ENCODE measurements at places on chromosomes 4 and X.

DNA sequence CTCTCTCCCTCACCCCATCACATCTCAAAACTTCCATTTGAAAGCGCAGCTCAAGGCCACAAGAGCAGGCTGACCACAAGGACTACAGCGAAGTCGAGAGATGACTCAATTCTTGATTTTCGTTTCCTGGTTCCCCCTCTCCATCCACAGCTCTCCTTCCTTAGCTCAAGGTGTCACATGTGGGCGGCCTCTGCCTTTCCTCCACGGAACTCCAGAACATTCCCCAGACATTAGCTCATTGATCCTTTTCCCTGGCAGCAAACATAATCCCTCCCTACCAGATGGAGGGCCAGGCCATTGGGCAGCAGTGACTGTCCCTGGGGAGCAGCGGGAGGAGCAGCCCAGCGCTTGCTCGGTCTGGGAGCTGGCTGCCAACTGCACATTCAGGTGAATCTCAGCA is 56.3 kb downstream of the CCDC149 start:
- DNase-seq: no peak

GRCh38 chrX:63754136-63754859 is 30.7 kb downstream of the ARHGEF9 start:
- DNase-seq: peak; percentile 19

DNA sequence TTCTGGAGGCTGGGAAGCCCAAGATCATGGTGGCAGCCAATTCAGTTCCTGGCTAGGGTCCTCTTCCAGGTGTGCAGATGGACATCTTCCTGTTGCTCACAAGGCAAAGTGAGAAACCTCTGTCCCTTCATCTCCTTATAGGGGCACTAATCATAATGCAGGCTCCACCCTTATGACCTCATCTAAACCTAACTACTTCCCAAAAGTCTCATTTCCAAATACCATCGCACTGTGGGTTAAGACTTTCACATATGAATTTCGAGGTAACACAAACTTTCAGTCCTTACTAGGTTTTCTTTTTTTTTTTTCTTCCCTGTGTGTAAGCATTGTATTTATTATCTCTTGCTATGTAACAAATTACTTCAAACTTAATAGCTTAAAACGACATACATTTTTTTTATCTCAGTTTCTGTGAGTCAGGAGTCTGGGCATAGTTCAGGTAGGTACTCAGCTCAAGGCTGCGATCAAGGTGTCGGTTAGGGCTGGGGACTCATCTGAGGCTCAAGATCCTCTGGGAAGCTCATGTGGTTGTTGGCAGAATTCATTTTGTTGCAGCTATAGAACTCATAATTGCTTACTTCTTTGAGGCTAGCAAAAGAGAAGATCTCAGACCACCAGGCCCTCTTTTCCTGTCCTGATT is 204.7 kb upstream of the STK26 start:
- DNase-seq: no peak

DNA sequence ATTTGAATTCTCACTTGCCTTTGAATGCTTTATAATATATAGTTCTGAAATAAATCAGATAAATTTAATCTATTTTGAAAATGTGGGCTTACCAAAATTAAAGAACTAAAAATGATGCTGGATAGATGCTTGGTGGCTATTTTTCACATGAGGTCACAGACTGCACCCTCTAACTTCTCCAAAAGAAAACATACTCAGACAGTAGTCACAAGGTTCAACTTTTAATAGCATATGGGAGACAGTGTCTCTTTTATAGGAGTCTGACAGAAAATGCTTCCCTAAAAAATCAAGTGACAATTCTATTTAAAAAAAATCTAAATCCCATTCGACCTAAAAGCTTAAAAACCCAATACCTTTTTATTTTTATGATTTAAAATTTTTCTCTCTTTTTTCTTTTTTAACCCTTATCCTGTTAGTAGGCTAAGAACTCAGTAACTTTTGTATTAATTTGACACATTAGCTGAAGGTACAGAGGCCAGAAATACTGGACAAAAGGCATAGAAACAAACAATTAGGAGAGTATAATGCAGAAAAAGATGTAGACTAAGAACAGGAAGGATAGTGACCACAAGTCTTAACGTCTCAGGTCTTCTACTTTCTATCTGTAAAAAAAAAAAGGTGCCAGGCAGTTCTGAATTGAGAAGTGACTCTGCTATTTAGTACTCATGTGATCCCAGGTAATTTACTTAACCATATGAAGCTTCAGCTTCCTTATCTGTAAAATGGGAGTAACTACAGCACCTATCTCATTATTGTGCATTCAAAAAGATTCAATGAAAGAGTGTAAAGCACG is 7.6 kb downstream of the TIGD4 start:
- DNase-seq: no peak

GRCh38 chr4:46856333-46856732 is 52.7 kb downstream of the COX7B2 start:
- no peak for DNase-seq

DNA sequence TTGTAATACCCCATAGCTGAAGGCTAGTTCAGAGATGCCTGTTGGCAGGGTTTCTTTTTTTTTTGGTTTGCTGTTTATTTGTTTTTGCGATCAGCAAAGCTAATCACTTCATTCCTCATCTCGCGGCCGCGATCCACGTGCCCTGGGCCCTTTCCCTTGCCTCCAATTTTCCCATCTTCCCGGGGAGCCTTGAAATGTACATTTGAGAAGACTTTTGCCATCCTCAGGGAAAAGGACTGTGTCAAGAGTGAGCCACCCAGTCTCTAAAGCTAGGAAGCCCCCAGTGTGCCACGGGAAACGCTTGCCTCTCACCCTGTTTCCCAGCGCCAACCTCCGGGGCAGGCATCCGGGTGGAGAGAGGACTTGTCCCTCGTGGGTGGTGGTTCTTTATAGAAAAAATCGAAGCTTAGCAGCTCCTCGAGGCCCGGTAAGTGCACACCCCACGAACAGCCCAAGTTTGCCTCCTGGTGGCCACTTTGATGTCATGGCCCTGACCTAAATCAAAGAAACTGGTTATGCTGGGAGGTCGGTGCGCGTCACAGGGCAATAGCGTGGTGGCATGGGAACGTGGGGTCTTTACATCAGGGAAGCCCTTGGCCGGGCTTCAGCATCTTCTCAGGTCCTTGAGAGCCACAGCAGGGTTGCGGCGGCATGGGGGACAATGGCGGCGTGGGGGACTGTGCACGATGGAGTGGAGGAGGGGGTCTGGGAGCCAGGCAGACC is 42.0 kb downstream of the MAP7D3 start:
- peak; percentile 42 for DNase-seq

- no peak for DNase-seq
These were observed 99.6 kb downstream of the CEP135 start for GRCh38 chr4:56048383-56048701.

- no peak for DNase-seq
These were observed 954.5 kb upstream of the IGFBP7 start for GRCh38 chr4:58064653-58065052.

GRCh38 chr4:7626531-7626930 is 191.8 kb upstream of the PSAPL1 start:
- DNase-seq: no peak

DNA sequence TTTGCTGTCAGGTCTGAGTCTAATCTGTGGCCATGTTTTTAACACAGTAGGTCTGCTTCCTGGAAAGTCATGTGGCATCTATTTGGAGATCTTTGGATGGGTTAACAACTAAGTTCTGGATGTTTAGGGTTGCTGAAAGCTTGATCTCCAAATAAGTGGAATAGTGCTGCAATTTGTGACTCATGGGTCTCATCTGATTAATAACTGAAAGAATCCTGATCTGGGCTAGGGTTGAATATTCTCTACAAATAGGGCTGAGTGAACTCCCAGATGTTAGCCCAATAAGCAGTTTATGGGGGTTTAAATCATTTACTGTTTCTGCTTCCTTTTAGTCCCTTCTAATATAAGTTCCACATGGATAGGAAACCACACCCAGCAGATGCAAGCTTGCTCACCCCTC is 23.1 kb downstream of the CT47C1 start:
- no peak for DNase-seq

DNA sequence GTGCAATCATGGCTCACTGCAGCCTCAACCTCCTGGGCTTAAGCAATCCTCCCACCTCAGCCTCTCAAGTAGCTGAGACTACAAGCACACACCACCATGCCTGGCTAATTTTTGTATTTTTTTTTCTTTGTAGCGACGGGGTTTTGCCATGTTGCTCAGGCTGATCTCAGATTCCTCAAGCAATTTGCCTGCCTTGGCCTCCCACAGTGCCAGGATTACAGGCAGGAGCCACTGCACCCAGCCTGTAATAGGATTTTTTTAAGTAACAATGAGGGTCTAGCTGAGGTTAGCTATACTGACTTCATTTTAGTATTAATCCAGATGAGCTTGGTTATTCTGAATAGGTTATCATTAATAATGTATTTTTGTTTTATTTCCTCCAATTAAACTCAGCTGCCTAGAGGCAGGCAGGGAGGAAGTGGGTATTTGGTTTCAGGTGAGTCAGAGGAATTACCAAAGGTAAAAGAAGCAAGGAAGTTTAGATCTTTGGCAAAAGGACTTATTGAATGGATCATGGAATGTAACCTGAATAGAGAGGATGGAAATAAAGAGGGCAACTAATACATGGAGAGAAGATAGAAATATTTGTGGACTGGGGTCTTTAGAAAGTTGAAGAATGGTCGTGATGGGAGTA is 1023.3 kb upstream of the TENM3 start:
- DNase-seq: no peak

DNA sequence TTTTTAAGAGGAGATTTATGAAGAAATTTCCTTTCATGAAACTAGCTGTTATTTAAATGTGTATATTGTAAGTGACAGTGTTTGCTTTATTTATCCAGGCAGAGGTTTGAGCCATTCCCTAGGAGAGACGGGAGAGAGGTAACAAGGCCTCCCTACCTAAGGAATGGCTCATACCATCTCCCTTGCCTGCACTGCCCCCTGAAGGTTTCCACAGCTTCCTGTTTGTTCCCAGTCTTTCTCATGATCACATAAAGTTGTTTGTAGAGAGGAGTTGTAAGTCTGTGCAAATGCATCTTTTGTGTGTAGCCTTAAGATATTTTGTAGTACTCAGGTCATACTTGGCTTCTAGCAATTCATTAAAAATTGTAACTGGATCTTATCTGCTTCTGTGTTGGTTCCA is 1504.5 kb upstream of the PCDH10 start:
- no peak for DNase-seq

- peak; percentile 26 for DNase-seq
These were observed 116.3 kb upstream of the NALF2 start for GRCh38 chrX:69387567-69388487.

DNA sequence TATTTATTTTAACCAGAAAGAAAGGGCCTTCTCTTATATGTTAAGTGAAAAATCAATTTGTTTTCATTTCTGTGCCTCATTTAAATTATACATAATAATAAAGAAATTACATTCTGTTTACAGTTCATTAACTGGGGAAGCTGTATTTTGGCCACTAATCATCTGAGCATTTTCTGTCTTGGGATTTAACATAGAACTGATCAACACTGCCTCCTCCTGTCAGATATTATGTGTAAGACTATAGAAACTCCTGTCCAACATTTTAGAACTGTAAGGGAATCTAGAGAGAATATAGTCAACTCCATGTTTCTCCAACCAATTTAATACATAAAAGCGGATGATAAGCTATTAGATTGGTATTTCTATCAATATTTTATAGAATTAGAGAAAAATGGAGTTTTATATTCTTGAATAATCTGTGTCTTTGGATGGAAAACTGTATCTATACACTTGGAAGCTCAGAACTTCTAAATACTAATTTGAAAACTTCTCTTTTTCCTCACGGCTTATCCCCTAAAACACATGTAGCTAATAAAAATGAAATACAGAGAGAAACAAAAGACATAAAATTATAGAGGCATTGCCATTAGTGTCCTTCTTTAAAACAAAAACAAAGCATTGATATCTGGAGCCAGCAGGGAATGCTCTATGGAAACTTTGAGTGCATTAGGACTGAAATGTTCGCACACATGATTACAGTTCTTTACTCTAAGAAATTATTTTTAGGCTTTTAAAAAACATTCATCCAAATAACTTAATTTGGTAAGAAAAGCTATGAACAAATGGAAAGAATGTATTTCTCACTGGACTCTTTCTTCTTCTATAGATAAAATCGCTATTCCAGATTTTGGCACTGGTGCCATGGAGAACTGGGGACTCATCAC is 33.1 kb downstream of the ENPEP start:
- no peak for DNase-seq

DNA sequence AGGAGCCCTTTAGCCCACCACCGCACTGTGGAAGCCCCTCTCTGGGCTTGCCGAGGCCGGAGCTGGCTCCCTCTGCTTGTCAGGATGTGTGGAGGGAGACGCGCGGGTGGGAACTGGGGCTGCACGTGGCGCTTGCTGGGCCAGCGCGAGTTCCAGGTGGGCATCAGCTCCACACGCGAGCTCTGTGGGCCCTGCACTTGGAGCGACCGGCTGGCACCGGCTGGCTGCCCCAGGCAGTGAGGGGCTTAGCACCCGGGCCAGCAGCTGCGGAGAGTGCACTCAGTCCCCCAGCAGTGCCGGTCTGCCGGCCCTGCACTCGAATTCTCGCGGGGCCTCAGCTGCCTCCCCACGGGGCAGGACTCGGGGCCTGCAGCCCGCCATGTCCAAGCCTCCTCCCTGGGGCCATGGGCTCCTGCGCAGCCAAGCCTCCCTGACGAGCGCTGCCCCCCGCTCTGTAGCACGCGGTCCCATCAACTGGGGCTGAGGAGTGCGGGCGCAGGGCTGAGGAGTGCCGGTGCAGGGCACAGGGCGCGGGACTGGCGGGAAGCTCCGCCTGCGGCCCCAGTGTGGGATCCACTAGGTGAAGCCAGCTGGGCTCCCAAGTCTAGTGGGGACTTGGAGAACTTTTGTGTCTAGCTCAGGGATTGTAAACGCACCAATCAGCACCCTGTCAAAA is 93.6 kb downstream of the DTHD1 start:
- DNase-seq: no peak

- no peak for DNase-seq
These were observed 43.9 kb upstream of the PDGFRA start for GRCh38 chr4:54185044-54185780.

DNA sequence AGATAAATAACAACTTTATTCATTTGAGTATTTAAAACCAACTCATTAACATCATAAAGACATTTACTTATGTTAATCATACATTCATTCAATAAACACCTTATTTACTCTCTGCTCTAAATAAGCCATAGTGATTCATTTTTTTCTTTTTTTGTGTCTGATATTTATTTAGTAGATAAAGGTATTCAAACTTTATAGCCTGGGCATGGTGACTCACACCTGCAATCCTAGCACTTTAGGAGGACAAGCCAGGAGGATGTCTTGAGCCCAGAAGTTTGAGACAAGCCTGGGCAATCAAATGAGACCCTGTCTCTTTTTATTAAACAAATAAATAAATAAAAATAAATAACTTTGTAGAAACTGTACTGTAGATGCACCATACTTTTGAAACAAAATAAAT is 771.3 kb upstream of the PCDH7 start:
- no peak for DNase-seq

- no peak for DNase-seq
These were observed 29.0 kb upstream of the MAOA start for GRCh38 chrX:43627147-43627546.

- no peak for DNase-seq
These were observed 320.0 kb downstream of the IDS start for GRCh38 chrX:149185087-149185486.

GRCh38 chrX:147788641-147789350 is 122.9 kb upstream of the FMR1 start:
- DNase-seq: no peak

GRCh38 chr4:70099206-70099605 is 49.0 kb downstream of the HTN1 start:
- DNase-seq: no peak

- DNase-seq: no peak
These were observed 90.7 kb downstream of the PALLD start for GRCh38 chr4:168587411-168588125.

- no peak for DNase-seq
These were observed 2.4 kb upstream of the PTCHD1 start for GRCh38 chrX:23332101-23332887.

- DNase-seq: no peak
These were observed 133.5 kb downstream of the COL4A5 start for GRCh38 chrX:108573136-108573535.
